Kidney tubule cell (primary cell): ENCODE measurements at places on chromosomes 2 and 18.

DNA sequence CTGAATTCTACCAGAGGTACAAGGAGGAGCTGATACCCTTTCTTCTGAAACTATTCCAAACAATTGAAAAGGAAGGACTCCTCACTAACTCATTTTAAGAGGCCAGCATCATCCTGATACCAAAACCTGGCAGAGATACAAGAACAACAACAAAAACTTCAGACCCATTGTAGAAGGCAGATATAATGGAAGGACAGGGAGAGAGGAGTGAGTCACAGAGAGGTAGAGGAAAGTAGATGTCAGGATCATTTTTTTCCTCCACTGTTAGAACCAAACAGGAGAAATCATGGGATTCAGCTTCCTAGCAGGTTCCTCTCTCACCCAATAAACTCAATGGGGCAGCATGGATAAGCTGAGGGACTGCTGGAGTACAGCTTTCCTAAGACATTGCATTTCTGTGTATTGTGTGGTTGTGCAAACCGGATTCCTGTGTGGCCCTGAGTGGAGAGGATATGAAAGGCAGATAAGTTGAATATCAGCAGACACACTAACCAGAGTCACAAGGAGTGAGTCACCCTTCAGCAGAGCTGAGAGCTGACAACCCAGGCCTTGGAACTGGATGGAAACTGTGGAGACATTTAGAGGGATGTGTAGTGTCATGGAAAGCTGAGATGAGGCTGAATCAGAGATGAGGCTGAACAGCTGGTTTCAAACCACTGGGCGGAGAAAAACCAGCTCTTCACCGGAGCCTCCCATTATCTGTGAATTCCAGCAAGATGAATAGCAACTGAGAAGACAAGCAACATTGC is 60.9 kb upstream of the MMADHC start:
- peak; percentile 98 for DNase-seq

GRCh38 chr2:241308267-241308666 is 7.2 kb downstream of the HDLBP start:
- DNase-seq = peak; percentile 50

DNA sequence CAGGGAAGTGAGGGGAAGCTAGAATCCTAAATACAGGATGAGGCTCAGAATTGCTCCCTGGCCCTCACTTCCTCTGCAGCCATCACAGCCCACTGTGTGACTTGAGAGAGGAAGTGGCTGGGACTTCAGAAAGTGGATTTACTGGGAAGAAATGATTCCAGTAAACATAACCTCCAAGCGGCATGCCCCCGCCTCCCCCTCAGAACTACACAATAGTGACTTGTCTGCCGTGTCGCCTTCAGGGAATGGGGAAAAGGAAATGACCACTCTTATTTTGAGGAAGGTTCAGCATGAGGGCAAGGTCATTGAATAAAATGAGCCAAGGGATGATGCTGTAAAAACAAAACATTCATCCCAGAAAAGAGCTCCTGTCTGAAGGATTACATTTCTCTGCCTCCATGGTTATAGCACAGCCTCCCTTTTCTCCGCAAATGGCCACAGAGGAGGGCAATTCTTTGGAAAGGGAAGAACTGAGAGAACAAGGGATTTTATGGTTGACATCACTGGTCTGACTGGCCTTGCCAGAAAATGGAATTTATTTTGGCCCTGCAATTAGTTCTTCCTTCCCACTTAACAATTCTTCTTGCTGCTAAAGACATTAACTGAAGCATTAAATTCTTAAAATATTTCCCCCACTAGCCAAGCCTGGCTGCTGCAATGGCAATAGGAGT is 78.9 kb upstream of the DAPL1 start:
- peak; percentile 63 for DNase-seq

- DNase-seq = peak; percentile 83
These were observed 726 bp upstream of the SS18 start for GRCh38 chr18:26091047-26091630.

GRCh38 chr2:65329525-65329924 is 101.9 kb downstream of the ACTR2 start:
- no peak for DNase-seq

- DNase-seq = no peak
These were observed 7.6 kb downstream of the BCL2 start for GRCh38 chr18:63312019-63312409.

- DNase-seq = no peak
These were observed 196.4 kb upstream of the TWIST2 start for GRCh38 chr2:238651306-238652052.

- no peak for DNase-seq
These were observed 35.8 kb downstream of the ST3GAL5 start for GRCh38 chr2:85852937-85853498.

GRCh38 chr2:213189001-213189899 is 37.8 kb upstream of the IKZF2 start:
- DNase-seq = peak; percentile 68

DNA sequence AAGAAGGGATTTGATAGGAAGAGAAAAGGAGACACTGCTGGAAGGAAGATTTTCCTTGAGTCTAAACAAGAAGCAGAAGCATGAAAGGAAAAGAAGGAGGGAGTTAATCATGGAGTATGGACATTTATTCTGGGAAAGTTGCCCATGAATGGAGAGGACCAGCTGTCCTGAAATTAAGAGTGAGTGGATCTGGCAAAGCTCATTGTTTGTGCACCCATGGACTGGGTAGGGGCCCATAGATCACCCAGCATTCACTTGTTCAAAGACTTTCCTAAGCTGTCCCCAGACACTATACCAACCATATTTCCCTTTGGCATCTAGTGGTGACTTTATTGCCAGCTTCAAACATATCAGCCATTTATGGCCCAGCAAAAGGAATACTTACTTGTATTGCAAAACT is 422.7 kb downstream of the FBXO15 start:
- DNase-seq = no peak

DNA sequence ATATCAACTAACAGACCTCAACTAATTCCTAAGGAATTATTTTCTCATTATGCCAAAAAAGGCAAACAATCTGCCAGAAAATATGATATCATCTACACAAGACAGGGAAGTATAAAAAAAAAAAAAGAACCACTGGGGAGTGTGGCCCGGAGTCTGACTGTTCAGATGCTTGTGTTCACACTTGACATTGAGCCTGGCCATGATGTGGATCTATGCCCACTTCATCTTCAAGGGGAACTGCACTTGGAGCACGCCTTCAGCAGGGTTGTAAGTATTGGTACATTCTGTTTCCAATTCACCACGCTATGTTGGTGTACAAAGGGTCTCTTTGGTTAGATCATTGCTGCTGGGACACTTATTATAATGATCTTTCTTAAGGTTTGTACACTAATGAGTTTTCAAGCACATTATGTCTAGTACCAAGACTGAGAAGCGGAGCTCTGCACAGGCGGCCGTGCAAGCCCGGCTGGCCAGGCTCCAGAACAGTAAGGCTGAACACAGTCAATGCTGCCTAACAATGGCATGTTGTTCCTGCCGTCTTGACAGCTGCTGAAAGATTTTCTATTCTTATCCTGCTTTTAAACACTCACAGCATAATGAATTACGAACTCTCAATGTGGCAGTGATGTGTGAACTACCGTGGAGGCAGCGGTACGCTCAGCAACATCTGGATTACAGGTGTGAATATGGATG is 788.4 kb upstream of the SOX11 start:
- DNase-seq = no peak

DNA sequence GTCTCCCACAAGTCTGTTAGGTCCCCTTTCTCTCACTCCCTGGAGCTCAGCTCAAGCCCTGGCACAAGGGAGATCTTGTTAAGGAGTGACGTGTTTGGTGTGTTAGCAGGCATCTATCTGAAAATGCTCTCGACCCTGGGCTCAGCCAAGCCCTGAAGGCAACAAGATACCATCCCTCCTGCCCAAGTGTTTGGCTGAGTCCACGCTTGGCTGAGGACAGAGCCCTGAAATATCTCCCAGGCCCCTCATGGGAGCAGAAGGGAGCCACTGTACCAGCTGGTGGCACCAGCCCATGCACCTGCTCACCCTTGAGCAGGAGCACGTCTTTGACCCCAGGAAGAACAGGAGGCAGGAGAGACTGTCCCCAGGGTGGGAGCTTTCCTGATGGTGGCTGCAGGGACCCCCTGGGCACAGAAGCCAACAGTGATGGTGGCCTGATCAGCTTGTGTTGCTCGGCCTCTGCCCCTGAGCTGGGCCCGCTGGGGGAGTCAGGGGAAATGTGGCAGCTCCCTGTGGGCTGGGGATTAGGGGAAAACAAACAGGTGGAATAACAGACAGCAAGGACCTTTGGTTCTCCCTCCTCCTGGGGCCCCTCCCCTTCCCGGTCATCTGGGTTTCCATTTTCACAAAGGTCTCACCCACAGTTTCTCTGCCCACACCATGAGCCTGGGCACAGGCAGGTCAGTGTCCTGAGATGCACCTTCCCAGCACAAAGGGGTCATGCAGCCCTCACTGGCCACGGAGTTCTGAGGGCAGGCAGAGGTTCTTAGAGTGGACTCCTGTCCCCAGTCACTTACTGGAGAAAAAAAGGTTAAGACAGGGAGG is 91.6 kb downstream of the RHOB start:
- no peak for DNase-seq

GRCh38 chr2:165016772-165017411 is 61.6 kb upstream of the SLC38A11 start:
- peak; percentile 78 for DNase-seq

DNA sequence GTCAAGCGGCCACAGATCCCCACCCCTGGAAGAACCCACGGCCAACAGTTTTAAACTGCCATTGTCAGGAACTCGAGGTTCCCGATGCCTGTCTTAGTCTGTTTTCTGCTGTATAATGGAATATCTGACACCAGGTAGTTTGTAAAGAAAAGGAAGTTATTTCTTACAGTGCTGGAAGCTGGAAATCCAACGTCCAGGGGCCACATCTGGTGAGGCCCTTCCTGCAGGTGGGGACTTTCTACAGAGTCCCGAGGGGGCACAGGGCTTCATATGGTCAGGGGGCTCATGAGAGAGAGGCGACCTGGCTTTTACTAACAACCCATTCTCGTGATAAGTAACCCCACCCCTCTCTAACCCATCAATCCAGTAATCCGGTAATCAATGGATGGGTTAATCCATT is 501.6 kb upstream of the MYT1L start:
- DNase-seq = no peak

GRCh38 chr2:232882505-232883115 is 12.5 kb downstream of the SNORC start:
- no peak for DNase-seq

GRCh38 chr2:145829931-145830330 is 1310.0 kb upstream of the ZEB2 start:
- DNase-seq = no peak

- DNase-seq = no peak
These were observed 81.9 kb upstream of the CHRNA1 start for GRCh38 chr2:174846218-174846617.

DNA sequence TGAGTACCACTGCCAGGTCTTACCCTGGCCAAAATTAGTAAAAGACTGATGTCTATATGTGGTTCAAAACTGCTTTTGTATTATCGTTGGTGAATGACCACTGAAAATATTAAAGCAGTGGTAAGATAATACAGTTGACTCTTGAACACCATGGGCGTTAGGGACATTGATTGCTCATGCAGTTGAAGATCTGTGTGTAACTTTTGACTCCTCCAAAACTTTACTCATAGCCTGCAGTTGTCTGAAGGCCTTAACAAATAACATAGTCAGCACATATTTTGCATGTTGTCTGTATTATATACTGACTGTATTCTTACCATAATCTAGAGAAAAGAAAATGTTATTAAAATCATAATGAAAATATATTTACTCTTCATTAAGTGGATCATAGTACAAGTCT is 5.8 kb upstream of the ANKRD12 start:
- DNase-seq = no peak

DNA sequence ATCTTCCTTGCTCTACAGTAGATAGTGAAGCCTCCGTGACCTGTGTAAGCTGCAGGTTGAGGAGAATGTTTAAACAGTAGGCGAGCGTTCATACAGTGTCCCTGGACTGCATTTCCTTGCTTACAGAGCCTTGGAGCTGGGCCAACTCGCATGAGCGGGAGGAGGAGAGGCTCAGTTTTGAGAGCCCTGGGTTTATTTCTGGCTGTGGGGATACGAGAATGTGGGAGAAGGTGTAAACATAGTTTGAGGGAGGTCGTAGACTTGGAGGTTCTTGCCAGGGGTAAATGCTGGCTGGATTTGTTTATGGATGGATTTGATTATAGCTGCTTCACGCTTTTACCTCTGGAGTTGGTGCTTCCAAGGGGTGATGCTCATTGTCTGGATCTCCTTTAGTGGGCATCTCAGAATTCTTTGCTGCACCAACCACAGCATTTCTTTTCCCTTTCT is 20.8 kb downstream of the CRIM1 start:
- DNase-seq = peak; percentile 68

GRCh38 chr2:10022041-10022421 is 21.3 kb upstream of the KLF11 start:
- no peak for DNase-seq

DNA sequence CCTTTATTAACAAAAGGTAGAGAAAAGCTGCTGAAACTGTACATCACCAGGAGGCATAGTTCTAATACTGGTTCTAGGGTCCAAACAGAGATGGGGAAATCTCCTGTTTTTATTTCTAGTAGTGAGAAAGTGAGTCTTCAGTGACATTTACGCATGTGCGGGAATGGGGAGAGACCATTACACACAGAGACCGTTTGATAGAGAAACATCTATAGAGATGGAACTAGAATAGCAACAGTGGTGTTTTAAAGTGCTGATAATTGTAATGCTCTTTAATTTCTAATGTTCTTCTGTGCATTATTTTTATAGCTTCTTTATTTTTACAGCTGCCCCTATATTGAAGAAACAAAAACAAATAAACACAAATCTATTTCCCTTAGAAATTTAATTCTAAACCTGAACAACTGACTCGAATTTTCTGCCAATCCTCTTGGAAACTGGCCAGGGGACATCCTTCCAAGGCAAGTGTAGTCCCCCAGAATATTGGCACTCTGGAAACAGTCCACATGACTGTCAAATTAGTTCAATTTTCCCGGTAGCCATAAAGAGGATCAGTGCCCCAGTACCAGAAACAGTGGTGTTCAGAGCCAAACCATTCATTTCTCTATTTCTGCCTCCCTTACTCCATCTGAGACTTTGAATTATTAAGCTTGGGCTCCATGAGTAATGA is 260.9 kb downstream of the ICOS start:
- DNase-seq = no peak

DNA sequence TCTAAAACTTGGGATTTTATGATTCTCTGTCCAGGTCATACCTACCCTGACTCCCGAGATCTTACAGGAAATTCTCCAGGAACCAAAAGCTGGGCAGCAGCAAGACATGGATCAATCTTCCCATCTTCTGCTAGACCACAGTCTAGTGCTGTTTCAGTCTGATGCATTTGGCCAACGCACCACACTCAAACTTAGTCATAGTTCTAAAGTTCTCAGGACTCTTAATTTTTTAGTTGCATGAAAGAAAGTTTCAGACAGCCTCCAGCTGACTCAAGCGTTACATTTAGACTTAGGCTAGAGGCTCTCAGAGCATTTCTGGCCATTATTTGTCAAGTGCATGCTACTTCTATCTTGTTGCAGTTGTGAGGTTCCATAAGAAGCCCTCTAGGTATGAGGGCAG is 230.1 kb upstream of the CCDC150 start:
- DNase-seq = no peak

- DNase-seq = peak; percentile 47
These were observed 10.6 kb downstream of the DNAJB2 start for GRCh38 chr2:219289537-219290361.

GRCh38 chr2:223681125-223681524 is 79.0 kb upstream of the SCG2 start:
- no peak for DNase-seq

- no peak for DNase-seq
These were observed 861.8 kb downstream of the BCL11A start for GRCh38 chr2:59691518-59692190.

GRCh38 chr18:37450434-37451132 is 115.0 kb downstream of the CELF4 start:
- peak; percentile 7 for DNase-seq

GRCh38 chr2:170896622-170897021 is 32.4 kb upstream of the GORASP2 start:
- DNase-seq = no peak
